ENCODE measurements at places on chromosomes 3 and 15. TPM values are rescaled to one million over a fixed set of nuclear protein-coding genes. Genes with fewer than 3 reads are reported as not detected.
A peak's percentile ranks its signal among the peaks of the same experiment; 100 is the strongest.

DNA sequence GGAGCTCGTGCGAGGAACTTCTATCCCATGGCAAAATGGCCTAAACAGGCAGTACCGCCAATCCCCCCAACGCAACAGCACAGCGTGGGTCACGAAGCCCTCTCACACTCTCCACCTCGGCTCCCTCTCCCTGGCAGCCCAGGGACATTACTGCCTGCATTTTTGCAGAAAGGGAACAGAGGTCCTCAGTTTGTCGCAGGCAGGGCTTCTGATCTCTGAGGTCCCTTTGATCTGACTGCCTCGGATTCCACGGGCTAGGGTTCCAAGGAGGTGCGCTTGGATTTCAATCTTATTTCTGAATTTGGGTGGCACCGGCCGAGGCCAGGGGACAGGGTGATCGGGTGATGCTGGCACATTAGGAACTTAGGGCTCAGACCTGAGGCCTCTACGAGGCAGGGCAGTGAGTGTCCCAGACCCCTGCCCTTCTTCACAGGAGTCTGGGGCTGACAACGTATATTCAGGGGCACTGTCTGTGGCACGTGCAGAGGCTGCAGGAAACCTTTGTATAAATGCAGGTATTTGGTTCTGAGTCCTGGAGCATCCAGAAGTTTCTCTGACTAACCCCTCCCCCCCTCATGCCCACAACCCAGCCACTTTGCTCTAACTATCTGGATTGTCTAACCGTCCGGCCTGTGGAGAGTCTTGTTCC lies 197.9 kb downstream of the XXYLT1 start:
- no peaks in the 10 kb centered on the region for H3K27me3 ChIP-seq
- no peak overlapping the region for H3K4me3 ChIP-seq
- H3K4me1 ChIP-seq = no peaks in the 10 kb centered on the region
- H3K36me3 ChIP-seq = no peaks in the 10 kb centered on the region
- peak; percentile 11 for DNase-seq
- H3K27ac ChIP-seq = no peak overlapping the region

- H3K4me3 ChIP-seq = no peak overlapping the region
- no peak for DNase-seq
- H3K36me3 ChIP-seq = peaks cover 41% of the 10 kb centered on the region
- no peaks in the 10 kb centered on the region for H3K27me3 ChIP-seq
- peaks cover under 1% of the 10 kb centered on the region for H3K4me1 ChIP-seq
Observed at GRCh38 chr15:89293012-89293411, 41.6 kb downstream of the POLG start.

GRCh38 chr3:71392251-71392650 lies 191.3 kb downstream of the FOXP1 start:
- peak overlapping the region; percentile 90 for H3K27ac ChIP-seq
- peaks cover 48% of the 10 kb centered on the region for H3K4me1 ChIP-seq
- no peaks in the 10 kb centered on the region for H3K27me3 ChIP-seq

DNA sequence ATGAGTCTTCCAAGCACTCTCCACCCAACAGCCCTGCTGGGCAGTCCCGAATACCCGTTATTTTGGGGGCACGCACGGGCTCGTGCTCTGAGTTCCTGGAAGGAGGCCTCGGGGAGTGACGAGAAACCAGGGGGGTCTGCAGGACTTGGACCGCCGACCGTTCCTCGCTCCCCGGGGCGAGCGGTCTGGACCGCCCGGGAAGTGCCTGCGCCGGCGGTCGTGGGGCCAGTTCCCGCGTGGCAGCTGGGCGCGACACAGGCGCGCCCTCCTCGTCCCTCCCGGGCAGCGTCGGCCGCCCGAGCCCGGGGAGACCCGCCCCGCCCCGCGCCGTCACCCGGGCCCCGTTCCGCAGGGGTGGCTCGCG lies 387 bp downstream of the GNB4 start:
- peak overlapping the region; percentile 82 for H3K27ac ChIP-seq
- peaks cover 2% of the 10 kb centered on the region for H3K36me3 ChIP-seq
- peaks cover 56% of the 10 kb centered on the region for H3K27me3 ChIP-seq
- H3K4me3 ChIP-seq = peak overlapping the region; percentile 88
- no peak for DNase-seq
- H3K4me1 ChIP-seq = peaks cover 22% of the 10 kb centered on the region

DNA sequence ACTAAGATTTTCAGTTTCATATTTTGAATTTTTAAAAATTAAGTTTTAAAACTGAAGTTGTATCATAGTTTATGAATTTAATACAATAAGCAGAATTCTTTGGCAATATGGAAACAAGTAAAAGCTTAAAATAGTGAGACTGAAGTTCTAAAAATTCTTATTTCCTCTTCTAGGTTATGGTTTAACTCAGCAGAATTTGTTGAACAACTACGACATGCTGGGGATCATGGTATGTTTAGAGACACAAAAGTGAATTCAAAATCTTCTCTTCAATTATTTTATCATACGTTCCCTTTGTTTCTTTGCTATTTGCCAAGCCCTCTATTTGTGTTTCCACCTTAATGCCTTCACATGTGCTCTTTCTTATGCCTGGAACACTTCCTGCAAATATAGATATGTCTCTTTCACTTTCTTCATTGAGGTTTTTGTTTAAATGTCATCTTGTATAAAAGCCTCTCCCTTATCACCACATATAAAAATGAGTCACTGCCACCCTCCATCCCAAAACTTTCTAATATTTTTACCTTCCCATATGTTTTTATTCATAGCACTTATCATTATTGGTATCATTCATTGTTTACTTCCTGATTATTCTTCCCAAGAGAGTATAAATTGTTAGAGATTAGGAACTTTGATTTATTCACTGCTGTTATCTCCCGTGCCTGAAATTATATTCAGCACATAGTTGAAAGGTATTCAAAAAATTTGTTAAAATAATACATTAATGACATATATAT lies 6.4 kb downstream of the SUCNR1 start:
- H3K4me1 ChIP-seq = peaks cover 8% of the 10 kb centered on the region
- no peaks in the 10 kb centered on the region for H3K36me3 ChIP-seq
- peak overlapping the region; percentile 2 for H3K27ac ChIP-seq
- no peak for DNase-seq

DNA sequence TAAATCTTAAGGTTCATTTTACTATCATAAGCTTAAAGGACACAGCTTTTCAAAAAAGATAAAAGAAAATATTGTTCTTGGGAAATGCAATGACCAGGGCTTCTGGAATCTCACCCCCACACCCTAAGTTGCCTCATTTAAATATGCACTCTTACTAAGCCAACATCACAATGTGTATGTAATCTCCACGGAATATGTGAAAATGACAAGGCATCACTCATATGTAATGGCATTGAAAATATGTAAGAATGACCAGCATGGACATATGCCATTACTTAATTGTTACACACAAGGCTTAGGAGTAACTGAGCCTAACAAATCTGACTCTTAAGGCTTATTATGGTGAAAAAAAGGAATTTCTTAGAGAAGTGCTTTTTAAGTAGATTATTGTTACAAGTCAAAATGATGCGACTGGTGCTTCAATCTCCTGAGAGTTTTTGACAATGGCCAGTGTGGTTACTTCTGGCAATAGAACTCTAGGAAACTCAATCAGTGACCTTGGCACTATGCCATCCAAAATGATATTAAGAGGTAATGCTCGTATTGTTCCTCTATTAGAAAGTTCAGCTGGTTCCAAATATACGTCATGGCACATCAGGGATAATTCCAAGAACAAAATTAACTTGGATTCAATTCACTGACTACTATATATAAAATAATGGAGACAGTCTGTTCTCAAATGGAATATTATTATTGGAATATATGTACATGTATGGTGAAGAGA lies 290.0 kb upstream of the PLSCR5 start:
- no peak for DNase-seq
- no peak overlapping the region for H3K4me3 ChIP-seq
- H3K4me1 ChIP-seq = no peaks in the 10 kb centered on the region
- no peaks in the 10 kb centered on the region for H3K27me3 ChIP-seq
- H3K27ac ChIP-seq = no peak overlapping the region
- no peaks in the 10 kb centered on the region for H3K36me3 ChIP-seq

The SPATA16 gene
- not detected for total RNA-seq

DNA sequence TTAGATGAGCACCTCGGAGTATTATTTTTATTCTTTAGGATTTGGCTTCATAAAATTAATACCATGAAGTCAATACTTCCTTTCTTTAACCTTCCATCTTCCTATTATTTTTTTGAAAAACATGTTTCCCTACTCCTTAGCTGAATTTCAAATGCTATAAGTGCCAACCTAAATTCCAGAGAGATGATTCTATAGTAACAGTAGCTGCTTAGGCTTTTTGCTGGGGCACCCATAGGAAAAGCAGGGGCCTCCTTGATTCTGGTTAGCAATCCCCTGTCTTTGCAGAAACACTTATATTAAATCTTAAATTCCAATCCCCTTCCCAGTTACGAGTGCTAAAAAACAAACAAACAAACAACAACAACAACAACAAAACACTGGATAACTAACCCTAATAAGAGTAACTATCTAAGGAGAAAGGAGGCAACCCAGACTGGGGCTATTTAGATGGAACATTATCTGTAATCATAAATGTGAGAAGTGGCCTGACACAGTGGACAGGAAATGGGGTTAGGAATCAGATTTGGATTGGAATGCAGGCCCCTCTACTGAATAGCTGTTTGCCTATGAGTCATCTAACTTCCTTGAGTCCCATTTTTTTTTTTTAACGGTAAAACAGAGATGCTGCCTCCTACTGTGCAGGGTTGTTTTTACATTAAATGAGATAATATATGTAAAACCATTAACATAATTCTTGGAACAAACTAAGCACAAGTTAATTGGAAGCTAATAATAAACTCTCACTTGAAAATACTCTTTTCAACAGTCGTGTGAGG lies 148.1 kb downstream of the WDR72 start:
- no peak overlapping the region for H3K4me3 ChIP-seq
- H3K4me1 ChIP-seq = no peaks in the 10 kb centered on the region
- DNase-seq = no peak
- no peaks in the 10 kb centered on the region for H3K27me3 ChIP-seq

DNA sequence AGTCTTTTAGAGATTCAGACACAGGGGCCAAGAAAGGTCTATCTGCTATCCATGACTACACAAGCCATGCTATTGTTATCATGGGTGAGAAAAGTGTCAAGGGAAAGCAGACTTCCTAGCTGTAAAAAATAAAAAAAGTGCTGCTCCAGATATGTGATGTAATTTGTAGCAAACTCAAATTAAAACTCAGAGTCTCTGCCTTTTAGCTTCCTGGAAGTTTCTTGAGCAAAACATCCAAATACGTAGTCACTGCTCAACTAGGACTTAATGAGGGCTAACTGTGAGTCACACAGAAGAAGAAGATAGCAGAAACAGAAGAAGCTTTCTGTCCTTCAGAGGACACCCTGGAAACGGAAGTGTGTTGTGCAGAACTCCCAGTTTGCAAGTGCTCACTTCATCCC lies 393.4 kb upstream of the NR2F2 start:
- H3K27ac ChIP-seq = no peak overlapping the region
- H3K27me3 ChIP-seq = peaks cover 14% of the 10 kb centered on the region
- no peaks in the 10 kb centered on the region for H3K4me1 ChIP-seq
- DNase-seq = no peak
- H3K4me3 ChIP-seq = no peak overlapping the region

The PLCH1 gene
- total RNA-seq = 5.1 TPM

Measured in activated naive CD8-positive, alpha-beta T cell treated with anti-CD3 and anti-CD28 coated beads, Interleukin-2, amount 10 ng/mL, durations not matched to agents 7 days and 5 days (primary cell).